ENCODE measurements at places on chromosomes 2 and 18. TPM values are rescaled to one million over a fixed set of nuclear protein-coding genes. Genes with fewer than 3 reads are reported as not detected.

Gene KIAA2012
- 2.8 TPM for total RNA-seq

Gene ADGRF3
- 0.35 TPM for total RNA-seq

Gene ADD2
- total RNA-seq, result 2.1 TPM

DNA sequence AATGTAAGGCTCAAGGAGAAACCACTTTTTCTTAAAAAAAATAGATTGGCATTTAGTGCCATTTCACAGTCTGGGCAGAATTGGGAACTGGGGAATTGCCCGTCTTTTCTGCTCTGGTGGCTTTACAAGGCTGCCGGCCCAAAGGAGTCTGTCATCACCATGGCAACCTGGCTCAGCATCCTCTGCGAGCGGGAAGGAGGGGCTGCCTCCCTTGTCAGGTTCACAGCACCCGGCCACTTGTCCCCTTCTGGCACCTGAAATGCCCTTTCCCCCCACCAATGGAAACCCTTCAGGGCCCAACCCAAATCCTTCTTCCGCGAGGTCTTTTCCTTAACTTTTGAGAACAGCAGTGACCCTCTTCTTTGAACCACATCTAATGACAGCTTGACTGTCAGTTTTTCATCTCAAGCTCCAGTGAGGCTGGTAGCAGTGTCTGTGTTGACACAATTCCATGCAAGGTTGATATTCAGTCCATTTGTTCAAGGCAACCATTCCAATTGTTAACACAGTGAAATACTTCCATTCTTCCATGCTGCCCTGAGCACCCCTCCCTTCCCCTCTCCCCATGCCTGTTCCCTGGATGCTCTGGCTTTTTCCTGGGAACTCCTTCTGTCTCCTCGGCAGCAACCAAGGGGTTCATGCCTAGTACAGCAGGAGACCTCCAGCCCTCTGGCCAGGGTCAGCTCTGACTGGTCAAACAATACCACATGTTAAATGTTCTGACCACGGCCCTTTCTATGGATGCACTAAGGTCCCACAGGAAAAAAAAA lies 79.6 kb downstream of the DNER start:
- no peak for DNase-seq
- no peaks in the 10 kb centered on the region for H3K36me3 ChIP-seq
- H3K27ac ChIP-seq, result no peak overlapping the region
- no peaks in the 10 kb centered on the region for H3K4me1 ChIP-seq
- no peak overlapping the region for H3K4me3 ChIP-seq
- peaks cover 7% of the 10 kb centered on the region for H3K27me3 ChIP-seq

DNA sequence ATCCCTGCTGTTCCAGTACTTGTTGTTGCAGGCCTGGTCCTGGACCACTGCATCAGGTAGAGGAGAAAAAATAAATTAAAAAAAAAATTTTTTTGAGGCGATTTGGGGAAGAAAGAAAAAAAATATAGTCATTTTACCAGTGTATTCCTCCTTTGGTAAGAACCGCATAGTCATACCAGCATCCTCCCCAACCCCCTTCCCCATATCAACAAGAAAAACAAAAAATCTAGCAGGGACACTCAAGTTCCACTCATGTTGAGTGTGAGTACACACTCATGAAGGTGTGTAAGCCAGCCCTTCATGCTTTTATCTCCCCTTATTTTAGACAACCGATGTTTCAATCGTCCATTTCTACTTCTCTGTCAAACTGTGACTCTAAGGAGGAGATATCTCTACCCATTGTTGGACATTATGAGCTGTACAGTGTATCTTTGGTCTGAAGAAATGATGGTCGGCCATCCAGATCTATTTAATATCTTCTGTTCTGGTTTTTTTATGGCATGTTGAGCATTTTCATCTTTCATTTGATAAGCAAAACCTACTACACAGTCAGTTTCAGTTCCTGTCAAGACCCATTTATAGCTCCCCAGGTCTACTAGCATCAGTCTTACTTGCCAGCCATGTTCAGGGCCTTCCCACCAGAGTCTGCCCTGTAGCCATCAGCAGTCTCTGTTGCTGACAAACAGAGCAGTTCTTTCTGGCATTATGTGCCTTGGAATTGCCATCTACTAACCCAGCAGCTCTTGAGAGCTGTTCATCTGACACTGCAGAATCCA lies 20.0 kb downstream of the ELP2 start:
- DNase-seq, result no peak
- no peaks in the 10 kb centered on the region for H3K27me3 ChIP-seq
- peaks cover 99% of the 10 kb centered on the region for H3K36me3 ChIP-seq
- no peaks in the 10 kb centered on the region for H3K4me1 ChIP-seq
- H3K27ac ChIP-seq, result no peak overlapping the region

- peak; percentile 61 for DNase-seq
- H3K4me1 ChIP-seq, result no peaks in the 10 kb centered on the region
- no peaks in the 10 kb centered on the region for H3K36me3 ChIP-seq
- no peaks in the 10 kb centered on the region for H3K27me3 ChIP-seq
- H3K27ac ChIP-seq, result no peak overlapping the region
Measured at GRCh38 chr2:47218066-47218581, 63.0 kb upstream of the STPG4 start.

- no peak for DNase-seq
- no peak overlapping the region for H3K27ac ChIP-seq
- H3K36me3 ChIP-seq, result no peaks in the 10 kb centered on the region
- peaks cover 7% of the 10 kb centered on the region for H3K27me3 ChIP-seq
Measured at GRCh38 chr2:120425014-120425413, 79.1 kb downstream of the INHBB start.

DNA sequence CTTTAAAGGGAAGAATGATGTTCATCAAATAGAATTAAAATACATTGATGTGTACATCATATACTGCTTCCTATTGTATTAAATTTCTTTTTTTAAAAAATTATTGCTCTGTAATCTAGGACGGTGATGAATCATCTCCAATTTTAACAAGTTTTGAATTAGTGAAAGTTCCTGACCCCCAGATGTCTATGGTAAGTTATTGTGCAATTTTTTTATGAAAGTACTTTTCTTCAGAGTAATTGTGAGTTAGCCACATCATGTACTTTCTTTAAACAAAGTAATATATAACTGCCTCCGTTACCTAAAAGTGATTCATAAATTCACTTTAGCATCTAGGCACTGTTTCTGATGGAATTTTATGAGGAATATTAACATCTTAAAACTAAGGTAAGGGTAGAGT lies 38.1 kb downstream of the PIK3C3 start:
- no peak overlapping the region for H3K4me3 ChIP-seq
- peaks cover 68% of the 10 kb centered on the region for H3K36me3 ChIP-seq
- no peaks in the 10 kb centered on the region for H3K4me1 ChIP-seq
- H3K27ac ChIP-seq, result no peak overlapping the region
- no peak for DNase-seq

DNA sequence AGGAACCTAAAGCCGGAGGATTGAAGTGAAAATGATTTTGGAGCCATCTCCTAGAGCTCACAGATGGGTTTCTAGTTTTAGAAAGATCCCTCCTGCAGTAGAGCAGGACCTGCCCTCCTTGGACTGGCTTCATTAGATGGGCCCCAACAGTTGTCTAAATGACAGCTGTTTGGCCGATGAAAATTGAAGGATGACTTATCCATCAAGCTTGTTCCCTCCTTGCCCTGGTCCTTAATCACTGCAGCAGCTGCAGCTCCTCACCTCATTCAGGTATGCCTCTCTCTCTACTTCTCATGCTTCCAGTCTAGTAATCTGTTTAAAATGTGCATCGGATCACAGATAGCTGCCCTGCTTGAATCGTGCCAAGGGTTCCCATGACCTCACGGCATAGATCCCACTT lies 677.6 kb downstream of the BCL11A start:
- H3K27me3 ChIP-seq, result no peaks in the 10 kb centered on the region
- no peak overlapping the region for H3K4me3 ChIP-seq
- no peak overlapping the region for H3K27ac ChIP-seq
- H3K4me1 ChIP-seq, result no peaks in the 10 kb centered on the region
- no peak for DNase-seq
- H3K36me3 ChIP-seq, result no peaks in the 10 kb centered on the region

Gene SELENOI
- 13.4 TPM for total RNA-seq

DNA sequence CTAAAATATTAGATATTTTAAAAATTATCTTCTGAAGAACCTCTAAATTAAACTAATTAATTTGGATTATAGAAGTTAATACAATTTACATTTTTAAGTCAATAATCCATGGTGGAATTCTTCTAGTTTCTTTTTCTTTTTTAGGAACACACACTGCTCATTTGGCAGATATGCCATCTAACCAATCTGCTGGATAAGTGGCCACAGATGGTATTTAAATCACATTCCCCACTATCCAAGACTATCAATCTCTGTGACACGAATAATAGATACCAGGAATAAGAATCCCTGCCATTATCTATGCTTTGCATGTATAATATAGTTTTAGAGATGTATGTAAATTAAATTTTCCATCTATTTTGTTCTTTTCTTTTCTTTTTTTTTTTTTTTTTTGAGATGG lies 58.5 kb downstream of the CABYR start:
- H3K4me3 ChIP-seq, result no peak overlapping the region
- no peak for DNase-seq
- peaks cover 5% of the 10 kb centered on the region for H3K36me3 ChIP-seq
- H3K27ac ChIP-seq, result no peak overlapping the region
- no peaks in the 10 kb centered on the region for H3K27me3 ChIP-seq
- H3K4me1 ChIP-seq, result no peaks in the 10 kb centered on the region

GRCh38 chr18:24782566-24782965 lies 322.1 kb downstream of the HRH4 start:
- no peaks in the 10 kb centered on the region for H3K36me3 ChIP-seq
- no peak for DNase-seq
- no peaks in the 10 kb centered on the region for H3K4me1 ChIP-seq

Gene SLC35F5
- total RNA-seq, result 70.4 TPM

DNA sequence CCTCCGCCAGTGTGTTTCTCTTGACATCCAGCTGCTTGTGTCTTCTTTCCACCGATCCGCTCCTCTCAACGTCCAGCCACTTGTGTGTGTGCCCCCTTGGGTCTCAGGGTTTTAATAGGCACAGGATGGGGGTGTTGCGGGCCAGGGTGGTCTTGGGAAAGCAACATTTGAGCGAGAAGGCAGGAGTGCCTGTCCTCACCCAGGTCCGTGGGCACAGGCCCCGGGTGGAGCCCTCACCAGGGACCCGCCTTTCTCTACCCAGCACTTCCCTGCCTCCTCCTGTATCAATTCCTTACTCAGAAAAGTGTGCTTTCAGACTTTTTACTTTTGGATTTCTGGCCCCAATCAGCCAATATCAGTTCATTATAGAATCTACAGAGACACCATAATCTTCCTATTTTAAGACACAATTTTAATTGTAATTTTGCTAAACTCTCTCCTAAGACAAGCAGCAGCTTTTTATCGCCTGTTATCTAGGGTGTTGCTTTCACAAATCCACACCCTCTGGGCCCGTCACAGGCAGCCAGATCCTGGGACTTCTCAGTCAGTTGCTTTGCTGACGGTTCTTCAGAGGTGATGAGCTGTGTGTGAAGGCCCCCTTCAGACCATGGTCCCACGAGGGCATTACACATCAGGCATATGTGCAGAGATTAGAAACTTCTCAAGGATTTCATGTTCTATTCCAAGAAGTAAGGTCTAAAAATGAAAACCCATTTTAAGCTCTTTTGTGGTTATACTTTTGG lies 96.0 kb upstream of the FHL2 start:
- peaks cover 4% of the 10 kb centered on the region for H3K27me3 ChIP-seq
- H3K36me3 ChIP-seq, result no peaks in the 10 kb centered on the region
- H3K4me1 ChIP-seq, result no peaks in the 10 kb centered on the region
- DNase-seq, result no peak

- no peak overlapping the region for H3K4me3 ChIP-seq
- DNase-seq, result no peak
- no peaks in the 10 kb centered on the region for H3K36me3 ChIP-seq
Measured at GRCh38 chr2:234802071-234802844, 149.6 kb upstream of the SH3BP4 start.

- no peaks in the 10 kb centered on the region for H3K4me1 ChIP-seq
- no peak overlapping the region for H3K4me3 ChIP-seq
- H3K36me3 ChIP-seq, result no peaks in the 10 kb centered on the region
- H3K27ac ChIP-seq, result no peak overlapping the region
Measured at GRCh38 chr2:186299610-186300009, 186.4 kb upstream of the ZC3H15 start.

DNA sequence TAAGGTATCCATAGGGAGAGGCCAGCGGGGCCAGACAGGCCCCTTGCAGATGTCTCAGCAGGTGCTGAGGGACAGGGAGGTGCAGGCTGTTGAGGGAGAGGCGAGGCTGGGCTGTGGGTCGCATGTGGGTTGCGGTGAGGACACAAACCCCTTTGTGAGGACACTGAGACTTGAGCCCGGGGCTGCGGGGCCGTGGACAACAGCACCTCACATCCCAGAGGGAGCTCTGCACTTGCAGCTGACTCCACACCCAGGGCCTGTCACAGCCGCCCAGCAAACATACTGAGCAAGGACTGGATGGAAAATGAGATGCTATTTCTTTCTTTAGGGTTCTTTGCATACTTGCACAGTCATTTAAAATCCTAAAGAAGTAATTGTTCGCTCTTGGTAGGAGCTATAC lies 95.3 kb upstream of the NFATC1 start:
- H3K4me1 ChIP-seq, result no peaks in the 10 kb centered on the region
- H3K27me3 ChIP-seq, result no peaks in the 10 kb centered on the region
- H3K4me3 ChIP-seq, result no peak overlapping the region

GRCh38 chr2:221969087-221969829 lies 329.5 kb downstream of the PAX3 start:
- no peak overlapping the region for H3K27ac ChIP-seq
- no peaks in the 10 kb centered on the region for H3K27me3 ChIP-seq
- no peaks in the 10 kb centered on the region for H3K4me1 ChIP-seq

DNA sequence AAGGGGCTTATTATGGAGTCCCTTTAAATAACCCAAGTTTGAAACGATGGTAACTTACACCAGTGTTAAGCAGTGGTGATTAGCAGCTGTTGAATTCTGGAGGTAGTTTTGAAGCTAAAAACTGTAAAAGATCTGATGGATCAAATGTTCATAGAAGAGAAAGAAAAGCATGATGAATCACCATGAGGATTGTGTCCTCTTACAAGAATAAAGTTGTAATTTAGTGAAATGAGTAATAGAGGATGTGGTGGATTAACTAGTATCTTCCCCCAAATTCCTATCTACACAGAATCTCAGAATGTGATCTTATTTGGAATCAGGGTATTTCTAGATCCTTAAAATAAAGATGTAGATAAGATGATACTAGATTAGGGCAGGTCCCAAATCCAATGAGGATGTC lies 1138.2 kb upstream of the TMEFF2 start:
- no peak for DNase-seq
- H3K4me3 ChIP-seq, result no peak overlapping the region
- no peaks in the 10 kb centered on the region for H3K4me1 ChIP-seq
- H3K27me3 ChIP-seq, result no peaks in the 10 kb centered on the region
- no peaks in the 10 kb centered on the region for H3K36me3 ChIP-seq
